ENCODE measurements at places on chromosomes 6 and 20. TPM values are rescaled to one million over a fixed set of nuclear protein-coding genes. Genes with fewer than 3 reads are reported as not detected.

The OR2H2 gene
- total RNA-seq, result not detected

The ZBTB24 gene
- 8.2 TPM for total RNA-seq

The POU3F2 gene
- not detected for total RNA-seq

The ZSCAN12 gene
- 6.5 TPM for total RNA-seq

The MATN4 gene
- 0.14 TPM for total RNA-seq

The NINL gene
- total RNA-seq, result 6.5 TPM

The SLC35F1 gene
- total RNA-seq, result under 0.01 TPM

The OR2H1 gene
- not detected for total RNA-seq

The TNF gene
- 0.07 TPM for total RNA-seq

The SDCBP2 gene
- total RNA-seq, result 65.3 TPM

The CST2 gene
- not detected for total RNA-seq

The ARFRP1 gene
- 28.7 TPM for total RNA-seq

The MRPS18B gene
- total RNA-seq, result 32.7 TPM

The SLC22A3 gene
- total RNA-seq, result 18.6 TPM

The RNF39 gene
- 1.5 TPM for total RNA-seq

The ZC2HC1B gene
- not detected for total RNA-seq

The HLA-DPB1 gene
- total RNA-seq, result not detected

The NKAPL gene
- total RNA-seq, result 1.9 TPM

The RRAGD gene
- 5.1 TPM for total RNA-seq

The CLPSL2 gene
- not detected for total RNA-seq

The SHLD1 gene
- 4.1 TPM for total RNA-seq

The ADGRF1 gene
- total RNA-seq, result 8.9 TPM

The PHACTR3 gene
- total RNA-seq, result 1.9 TPM

The REM1 gene
- not detected for total RNA-seq

The MYBL2 gene
- 0.34 TPM for total RNA-seq

The RCAN2 gene
- total RNA-seq, result under 0.01 TPM

The HDGFL1 gene
- total RNA-seq, result not detected
